ENCODE measurements at places on chromosomes 3 and 15.

- DNase-seq = no peak
Observed at GRCh38 chr3:10581251-10581650, 75.9 kb upstream of the ATP2B2 start.

DNA sequence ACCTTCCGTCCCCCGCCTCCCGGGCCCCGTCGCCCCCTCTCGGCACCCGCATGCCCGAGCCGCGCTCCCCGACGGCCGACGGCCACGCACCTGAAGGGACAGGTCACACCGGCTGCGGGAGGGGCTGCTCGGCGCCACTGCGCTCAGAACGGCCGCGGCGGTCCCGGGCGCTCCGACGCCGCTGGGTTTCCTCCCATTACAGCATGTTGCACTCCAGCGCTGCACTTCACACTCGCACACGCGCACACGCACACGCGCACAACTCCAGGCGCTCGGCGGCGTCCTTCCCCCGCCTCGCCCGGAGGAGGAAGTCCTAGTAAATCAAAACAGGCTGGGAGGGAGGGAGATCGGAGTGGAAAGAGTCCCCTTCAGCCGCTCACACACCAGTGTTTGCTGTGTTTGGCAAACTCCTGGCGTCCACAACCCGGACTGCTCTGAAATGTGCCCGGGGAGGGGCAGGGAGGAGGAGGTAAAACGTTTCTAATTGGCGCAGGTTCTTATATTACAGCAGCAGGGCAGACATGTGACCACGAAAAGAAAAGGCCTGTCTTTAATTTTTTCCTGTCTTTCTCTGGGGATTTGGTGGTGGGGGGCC is 76.7 kb upstream of the VGLL4 start:
- DNase-seq = peak; percentile 65

DNA sequence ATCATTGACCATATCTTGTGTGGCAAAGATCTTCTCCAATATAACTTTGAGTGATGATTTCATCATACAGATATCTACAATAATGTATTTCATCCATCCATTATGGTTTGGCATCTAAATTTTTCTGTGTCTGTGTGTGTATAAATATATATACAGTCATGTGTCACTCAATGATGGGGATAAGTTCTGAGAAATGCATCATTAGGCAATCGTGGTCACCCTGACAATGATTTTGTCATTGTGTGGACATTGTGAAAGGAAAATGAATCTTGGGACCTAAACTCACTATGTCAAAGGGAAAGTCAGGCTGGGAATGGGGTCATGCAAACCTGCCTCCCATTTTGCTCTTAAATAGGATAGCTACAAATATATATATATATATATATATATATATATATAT is 12.4 kb downstream of the CFAP161 start:
- DNase-seq = no peak

DNA sequence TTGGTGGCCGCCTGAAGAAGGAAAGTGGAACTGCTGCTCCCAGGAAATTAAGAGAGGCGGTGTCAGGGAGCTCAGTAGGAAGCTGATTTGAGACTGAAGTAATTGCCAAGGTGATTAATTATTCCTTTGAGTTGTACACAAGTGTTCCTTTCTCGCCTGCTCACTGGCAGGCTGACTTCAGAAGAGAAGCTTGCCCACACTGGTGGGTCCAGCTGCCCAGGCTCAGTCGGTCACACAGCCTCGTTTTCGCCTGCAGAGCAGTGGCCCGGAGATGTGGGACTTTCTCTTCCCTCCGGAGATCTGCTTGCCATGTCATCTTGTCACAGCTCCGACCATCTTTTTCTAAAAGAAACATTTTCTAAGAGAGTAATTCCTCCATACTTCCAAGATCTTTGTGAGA is 478.0 kb downstream of the MCTP2 start:
- DNase-seq = no peak

- DNase-seq = no peak
Observed at GRCh38 chr3:123072152-123072551, 5.3 kb downstream of the PDIA5 start.

GRCh38 chr15:74489518-74490338 is 28.8 kb upstream of the UBL7 start:
- peak; percentile 81 for DNase-seq

DNA sequence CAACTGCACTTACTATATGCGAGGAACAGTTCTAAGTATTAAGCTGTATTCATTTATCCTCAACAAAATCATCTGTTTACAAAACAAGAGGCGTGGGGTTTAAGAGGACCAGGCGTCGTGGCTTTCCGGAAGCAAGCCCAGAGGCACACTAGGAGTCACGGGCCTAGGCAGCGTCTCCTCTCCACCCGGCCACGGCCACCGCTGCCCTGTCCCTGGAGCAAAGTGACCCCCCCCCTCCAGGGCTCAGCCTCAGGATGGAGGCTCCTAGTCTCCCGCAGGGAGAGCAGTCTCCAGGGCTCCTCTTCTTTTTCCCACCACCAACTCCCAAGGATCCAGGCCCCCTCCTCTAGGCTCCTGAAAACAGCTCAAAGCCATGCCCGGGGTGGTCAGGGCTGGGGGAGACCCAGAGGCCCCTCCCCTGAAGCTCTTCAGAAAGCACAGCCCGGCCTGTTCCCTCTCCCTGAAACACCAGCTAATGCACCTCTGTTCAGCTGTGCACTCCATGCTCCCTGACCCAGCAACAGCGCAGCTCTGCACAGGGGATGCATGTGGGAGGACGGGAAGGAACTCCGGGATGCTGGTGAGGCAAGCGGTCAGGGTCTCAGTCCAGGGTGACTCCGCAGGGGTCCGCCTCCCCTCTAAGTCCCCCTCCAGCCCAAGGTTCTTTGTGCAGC is 16.8 kb downstream of the TNK2 start:
- DNase-seq = peak; percentile 46

- no peak for DNase-seq
Observed at GRCh38 chr15:63469984-63470383, 34.4 kb upstream of the USP3 start.

- no peak for DNase-seq
Observed at GRCh38 chr3:54357301-54357700, 234.9 kb downstream of the CACNA2D3 start.

- no peak for DNase-seq
Observed at GRCh38 chr3:116165135-116165534, 280.2 kb downstream of the LSAMP start.

GRCh38 chr3:16871915-16872842 is 12.6 kb upstream of the PLCL2 start:
- DNase-seq = no peak
